ENCODE measurements at places on chromosomes 3 and 15.

GRCh38 chr15:66092053-66093016, 161.2 kb downstream of the MEGF11 start:
- no peak for DNase-seq

GRCh38 chr3:191348098-191348497, 17.8 kb upstream of the UTS2B start:
- no peak for DNase-seq

DNA sequence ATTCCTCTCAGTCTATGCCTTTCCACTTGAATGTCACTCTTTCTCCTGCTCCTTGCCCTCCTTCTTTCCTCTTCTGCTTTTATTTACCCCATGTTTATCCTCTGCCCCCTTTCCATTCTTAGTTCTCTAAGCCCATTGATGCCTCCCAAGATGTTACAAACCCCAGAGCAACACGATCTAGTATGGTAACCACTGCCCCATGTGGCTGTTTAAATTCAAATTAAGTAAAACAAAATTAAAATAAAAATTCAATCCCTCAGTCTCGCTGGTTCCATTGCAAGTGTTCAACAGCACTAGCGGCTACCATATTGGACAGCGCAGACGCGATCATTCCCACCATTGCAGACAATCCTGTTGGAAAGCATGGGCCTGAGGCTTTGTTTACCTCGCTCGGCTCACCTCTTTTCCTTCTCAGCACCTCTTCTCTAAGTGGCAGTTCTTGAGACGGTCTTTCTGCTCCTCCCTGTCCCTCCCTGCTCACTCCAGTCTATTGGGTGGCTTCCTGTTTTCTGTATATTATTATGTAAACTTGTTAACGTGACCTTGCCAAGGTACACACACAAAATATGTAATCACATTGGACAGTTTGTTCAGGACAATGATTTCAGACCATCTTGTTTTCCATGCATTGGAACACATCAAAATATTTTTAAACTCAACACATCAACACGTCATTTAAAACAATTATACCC, 21.8 kb upstream of the CA12 start:
- no peak for DNase-seq

DNA sequence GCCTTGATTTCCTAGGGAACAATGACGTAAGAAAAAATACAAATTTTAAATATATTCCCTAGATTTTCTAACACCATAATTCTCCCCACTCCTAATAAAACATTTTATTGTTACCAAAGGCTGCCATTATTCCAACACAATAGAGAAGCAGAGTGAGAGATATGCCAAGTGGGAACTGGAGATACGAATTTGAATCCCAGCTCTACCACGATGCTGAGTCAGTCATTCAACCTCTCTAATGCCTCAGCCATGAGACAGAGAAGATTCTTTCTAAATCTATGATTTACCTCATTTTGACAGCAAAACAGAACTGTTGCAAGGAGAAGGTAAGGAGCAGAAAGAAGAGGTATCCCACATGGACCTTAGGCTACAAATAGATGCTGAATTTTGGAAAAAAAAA, 112.5 kb downstream of the IGF2BP2 start:
- DNase-seq: no peak

DNA sequence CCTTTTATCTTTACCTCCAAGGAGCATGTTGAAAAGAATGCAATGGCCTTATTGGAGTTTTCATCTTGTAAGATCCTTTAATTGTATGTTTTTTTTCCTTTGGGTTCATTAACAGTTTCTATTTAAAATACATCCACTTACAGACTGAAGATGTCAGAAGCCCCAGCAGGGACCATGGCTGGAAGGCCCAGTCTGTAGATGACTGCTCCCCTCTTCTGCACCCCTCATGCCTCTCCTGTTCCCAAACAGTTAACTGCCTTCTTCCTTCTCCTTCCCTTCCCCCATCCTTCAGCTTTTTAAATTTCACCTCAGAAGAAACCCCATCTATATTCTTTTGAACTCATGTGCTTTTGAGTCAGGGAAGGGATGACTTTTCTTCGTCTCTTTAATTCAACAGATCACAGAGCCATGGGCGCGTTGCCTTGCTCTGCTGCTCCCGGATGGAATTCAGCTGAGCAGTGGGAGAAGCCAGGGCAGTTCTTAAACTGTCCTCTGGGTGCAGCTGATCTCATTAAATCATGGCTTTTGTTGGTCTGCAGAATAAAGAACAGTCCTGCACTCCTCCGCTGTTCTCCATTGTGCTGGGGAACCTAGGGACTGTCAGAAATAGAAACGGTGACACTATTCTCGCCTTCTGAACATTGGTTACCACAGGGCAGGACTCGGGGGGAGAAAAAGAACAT, 71.5 kb upstream of the EIF1B start:
- DNase-seq: no peak

DNA sequence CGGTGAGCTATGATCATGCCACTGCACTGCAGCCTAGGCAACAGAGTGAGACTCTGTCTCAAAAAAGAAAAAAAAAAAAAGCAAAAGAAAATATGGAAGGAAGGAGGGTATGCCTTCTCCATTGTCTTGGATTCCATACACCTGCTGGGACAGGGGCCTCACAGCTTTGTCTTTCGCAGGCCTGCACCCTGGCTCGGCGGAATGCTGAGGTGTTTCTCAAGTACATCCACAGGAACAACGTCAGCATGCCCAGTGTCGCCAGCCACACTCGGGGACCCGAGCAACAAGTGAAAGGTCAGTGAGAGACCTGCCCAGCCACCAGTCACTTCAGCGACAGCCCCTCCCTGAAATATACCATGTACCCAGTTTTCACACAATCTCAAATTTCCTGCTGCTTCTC, 288.5 kb upstream of the UMPS start:
- no peak for DNase-seq

DNA sequence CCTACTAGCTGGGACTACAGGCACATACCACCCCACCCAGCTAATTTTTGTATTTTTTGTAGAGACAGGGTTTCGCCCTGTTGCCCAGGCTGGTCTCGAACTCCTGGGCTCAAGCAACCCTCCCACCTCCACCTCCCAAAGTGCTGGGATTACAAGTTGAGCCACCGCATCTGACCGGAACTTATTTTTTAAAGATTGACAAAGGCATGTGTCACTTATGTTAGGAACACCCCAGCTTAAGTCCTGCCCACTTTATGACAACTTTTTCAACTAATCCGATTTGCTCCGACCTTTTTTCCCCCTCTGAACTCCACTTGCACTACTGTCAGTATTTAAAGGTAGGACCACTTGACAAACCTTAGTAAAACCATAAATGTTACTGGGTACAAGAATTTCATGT, 211.6 kb upstream of the NR2E3 start:
- DNase-seq: no peak

DNA sequence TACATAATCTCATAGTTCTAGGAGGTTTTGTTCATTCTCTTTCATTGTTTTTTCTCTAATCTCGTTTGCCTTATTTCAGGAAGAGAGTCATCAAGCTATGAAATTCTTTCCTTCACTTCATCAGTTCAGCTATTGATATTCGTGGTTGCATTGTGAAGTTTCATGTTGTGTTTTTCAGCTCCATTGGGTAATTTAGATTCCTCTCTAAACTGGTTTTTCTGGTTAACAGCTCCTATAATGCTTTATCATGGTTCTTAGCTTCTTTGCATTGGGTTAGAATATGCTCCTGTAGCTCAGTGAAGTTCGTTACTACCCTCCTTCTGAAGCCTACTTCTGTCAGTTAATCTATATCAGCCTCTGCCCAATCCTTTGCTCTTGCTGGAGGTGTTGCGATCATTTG, 69.4 kb upstream of the CD96 start:
- no peak for DNase-seq

DNA sequence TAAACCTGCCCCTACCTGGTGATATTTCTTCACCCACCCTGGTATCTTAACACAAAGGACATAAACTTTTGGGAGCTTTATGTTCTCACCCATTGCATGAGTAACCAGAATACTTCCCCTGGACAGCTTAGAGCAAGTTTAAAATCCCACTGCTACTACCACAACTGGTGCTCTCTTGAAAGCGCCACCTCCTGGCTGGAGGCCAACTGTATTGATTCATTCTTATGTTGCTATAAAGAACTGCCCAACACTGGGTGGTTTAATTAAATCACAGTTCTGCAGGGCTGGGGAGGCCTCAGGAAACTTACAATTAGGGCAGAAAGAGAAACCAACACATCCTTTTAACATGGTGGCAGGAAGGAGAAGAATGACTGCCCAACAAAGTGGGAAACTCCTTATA, 592.4 kb downstream of the EPHA3 start:
- no peak for DNase-seq

- DNase-seq: no peak
Measured at GRCh38 chr3:61924090-61924735, 362.8 kb downstream of the PTPRG start.

- no peak for DNase-seq
Measured at GRCh38 chr15:74535388-74536084, 5.5 kb upstream of the ARID3B start.

DNA sequence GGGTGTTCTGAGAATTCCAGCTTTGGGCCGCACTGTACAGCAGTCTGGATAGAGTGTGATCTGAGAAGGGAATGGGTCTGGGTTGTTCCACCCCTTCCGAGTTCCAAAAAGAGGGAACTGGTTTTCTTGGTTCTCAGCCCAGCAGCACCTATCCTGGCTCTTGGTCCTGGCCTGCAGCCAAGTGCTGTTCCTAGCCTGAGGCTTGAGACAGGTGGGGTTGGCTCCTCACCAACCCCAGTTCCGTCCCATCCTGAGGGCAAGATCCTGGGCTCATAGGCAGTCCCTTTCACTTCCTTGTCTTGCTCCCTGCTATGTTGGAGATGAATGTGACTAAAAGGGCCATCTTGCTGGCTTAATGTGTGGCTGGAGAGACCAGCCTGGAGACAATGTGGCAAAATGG, 15.2 kb downstream of the IVD start:
- DNase-seq: no peak

DNA sequence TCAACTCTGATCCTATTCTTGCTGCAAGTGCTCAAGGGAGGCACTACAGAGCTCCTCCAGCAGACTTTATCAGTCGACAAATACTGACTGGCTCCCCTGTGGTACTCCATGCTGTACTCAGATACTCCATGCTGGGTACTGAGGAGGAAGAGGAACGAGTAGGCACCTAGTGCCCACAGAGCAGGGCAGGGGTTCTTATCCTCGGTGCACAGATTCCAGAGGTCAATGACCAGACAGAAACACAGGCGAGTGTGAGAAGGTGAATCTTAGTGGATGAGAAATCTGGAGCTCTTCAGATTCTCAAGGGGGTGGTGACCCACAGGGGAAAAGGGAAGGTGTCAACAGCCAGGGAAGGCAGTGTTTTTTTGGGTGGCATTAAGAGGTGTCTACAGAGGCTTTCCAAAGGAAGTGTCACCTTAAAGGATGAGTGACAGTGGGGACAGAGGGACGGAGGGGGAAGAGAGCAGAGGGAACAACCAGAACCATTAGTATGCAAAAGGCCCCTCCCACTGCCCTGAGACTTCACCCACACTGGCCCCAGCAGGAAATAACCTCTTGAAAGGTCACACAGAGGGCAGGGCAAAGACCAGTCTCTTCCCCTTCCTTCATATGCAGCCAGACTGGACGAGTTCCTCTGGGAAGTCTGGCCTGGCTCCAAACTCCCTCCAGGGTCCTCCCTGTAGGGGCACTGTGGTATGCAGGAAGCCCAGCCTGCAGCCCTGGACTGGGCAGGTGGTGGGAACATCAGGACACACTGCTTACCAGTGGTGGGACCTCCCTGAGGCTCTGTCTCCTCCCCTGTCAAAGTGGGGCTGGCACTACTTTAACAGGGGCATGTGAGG, 27.5 kb downstream of the CCDC12 start:
- DNase-seq: no peak

DNA sequence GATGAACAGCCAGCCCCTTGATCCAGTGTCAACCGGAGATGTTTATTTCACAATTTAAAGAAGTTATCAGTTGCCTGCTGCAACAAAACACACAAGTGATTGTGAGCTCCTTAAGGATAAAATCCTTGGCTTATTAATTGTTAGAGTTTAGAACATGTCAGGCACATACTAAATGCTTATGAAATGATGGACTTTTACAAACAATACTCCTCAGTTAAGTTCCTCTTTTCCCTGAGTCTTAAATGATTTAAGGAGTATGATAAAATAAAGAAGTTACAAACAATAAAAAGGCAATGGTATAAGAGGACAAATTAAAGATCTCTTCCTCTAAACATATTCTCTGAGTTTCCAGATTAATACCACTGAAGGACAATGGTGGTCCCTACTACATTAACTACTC, 5.7 kb downstream of the GHSR start:
- no peak for DNase-seq

- DNase-seq: no peak
Measured at GRCh38 chr15:79212589-79213157, 69.8 kb upstream of the ANKRD34C start.

DNA sequence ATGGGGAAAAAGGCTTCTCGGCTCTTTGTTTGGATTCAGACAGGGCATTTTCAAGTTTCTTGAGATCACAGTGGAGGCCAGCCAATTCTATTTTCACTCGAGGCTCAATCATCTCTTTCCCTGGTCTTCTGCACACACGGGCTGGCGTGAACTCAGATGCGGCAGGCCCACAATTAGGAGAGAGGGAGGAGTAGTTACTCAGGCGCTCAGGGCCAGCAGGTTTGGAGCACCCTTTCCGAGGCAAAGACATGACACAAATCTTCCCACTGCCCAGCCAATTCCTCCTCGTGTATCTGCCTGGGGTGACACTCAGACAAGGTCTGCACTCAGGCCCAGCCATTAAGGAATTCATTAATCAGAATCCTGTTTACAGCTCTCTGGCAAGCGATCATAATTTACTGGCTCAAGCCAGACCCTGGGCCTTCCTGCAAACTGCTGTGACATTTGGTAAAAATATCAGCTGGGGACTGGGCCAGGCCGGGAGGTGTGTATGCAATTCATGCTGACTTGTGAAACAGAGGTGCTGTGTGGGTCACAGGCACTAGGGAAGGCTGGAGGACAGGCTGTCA, 68.1 kb upstream of the TLE3 start:
- DNase-seq: no peak

- DNase-seq: no peak
Measured at GRCh38 chr3:181901626-181902025, 189.9 kb downstream of the SOX2 start.

- DNase-seq: no peak
Measured at GRCh38 chr3:26984416-26985390, 362.1 kb downstream of the LRRC3B start.

- DNase-seq: no peak
Measured at GRCh38 chr15:47349179-47349578, 368.1 kb upstream of the SEMA6D start.

DNA sequence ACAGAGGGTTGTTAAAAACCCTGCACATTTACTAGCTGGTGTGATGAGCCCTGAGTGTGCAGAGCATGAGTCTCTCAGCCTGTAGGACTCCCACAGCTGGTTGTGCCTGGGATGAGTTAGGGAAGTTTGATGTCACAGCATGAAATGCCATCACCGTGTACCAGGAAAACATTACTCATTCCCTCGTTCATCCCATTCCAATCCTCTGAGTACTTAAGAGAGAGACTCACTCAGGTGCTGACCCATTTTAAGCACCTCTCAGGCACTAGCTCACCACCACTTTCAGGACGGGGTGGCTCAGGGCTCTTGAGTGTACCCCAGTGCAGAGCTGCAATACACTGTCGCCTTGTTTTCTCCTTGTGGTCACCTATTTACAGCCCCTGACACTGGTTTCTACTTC, 18.7 kb downstream of the MGLL start:
- no peak for DNase-seq
